ENCODE measurements at places on chromosomes 4 and X.

DNA sequence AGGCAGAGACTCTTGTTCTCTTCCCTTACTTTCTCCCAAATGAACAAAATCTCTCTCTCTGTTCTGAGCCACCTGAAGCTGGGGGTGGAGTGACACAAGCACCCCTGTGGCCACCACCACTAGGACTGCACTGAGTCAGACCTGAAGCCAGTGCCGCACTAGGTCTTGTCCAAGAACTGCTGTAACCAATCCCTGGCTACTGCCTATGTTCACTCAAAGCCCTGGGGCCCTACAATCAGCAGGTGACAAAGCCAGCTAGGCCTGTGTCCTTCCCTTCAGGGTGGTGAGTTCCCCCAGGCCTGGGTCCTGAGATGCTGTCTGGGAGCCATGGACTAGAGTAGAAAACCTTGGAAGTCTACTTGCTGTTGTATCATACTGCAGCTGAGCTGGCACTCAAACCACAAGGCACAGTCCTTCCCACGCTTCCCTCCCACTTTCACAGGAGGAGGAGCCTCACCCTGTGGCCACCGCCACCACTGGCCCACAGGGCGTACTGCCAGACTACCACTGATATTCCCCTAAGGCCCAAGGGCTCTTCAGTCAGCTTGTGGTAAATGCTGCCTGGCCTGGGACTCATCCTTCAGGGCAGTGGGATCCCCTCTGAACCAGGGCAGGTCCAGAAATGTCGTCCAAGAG is 119.1 kb downstream of the RTL9 start:
- H3K27ac ChIP-seq = no peak overlapping the region
- H3K36me3 ChIP-seq = no peaks in the 10 kb centered on the region
- no peak for DNase-seq
- no peak overlapping the region for H3K4me3 ChIP-seq
- no peaks in the 10 kb centered on the region for H3K27me3 ChIP-seq

DNA sequence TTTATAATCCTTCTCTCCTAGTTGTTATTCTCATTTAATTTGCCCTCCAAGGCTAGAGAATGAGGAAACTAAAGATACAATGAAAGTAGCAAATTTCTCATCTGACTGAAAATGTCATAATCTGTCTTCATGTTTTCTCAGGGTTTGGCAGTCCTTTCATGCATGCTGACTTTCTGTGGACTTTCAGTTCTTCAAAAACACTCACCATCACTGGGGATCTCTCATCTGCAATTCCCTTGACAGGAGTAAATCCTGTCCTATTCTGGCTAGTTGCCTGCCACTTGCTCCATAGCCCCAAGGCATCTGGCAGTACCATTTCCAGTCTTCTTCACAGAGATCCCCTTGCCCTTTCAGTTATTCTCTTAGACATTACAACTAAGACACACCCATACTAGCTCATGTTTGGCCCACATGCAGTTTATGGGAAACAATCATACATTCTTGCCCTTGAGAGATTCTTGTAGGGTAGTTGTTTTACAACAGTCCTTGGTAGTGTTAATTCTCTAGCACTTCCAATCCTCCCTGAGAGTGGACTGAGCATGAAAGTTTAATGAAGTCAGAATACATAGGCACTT is 449.7 kb upstream of the KLHL4 start:
- no peaks in the 10 kb centered on the region for H3K27me3 ChIP-seq
- no peaks in the 10 kb centered on the region for H3K4me1 ChIP-seq
- H3K36me3 ChIP-seq = no peaks in the 10 kb centered on the region
- no peak for DNase-seq

DNA sequence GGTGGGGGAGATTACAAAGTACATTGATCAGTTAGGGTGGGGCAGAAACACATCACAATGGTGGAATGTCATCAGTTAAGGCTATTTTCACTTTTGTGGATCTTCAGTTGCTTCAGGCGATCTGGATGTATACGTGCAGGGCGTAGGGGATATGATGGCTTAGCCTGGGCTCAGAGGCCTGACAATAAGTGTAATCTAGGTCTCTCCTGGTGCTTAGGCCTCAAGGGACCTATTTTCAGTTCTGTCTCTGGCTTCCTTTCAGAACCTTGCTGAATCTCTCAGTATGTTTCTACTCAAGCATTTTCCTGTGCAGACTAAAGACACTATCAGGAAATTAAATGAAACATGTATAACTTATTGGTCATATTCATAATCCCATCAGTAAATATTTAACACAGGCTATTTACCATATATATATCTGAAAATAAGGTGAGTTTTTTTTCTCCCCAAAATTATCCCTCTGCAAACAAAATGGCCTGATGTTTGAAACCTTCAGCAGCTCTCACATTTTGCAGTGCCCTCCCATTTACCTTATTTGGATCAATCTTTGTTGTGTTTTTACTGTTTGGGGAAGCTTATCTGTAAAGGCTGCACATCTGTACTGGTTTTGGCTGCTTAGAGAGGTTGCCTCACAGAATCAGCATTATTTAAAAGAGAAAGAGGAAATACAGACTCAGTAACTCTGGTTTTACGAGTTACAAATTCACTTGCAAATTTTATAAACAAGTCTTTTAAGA is 2.3 kb upstream of the ZCCHC4 start:
- H3K4me3 ChIP-seq = no peak overlapping the region
- no peaks in the 10 kb centered on the region for H3K27me3 ChIP-seq
- H3K27ac ChIP-seq = no peak overlapping the region
- H3K4me1 ChIP-seq = no peaks in the 10 kb centered on the region
- DNase-seq = no peak

DNA sequence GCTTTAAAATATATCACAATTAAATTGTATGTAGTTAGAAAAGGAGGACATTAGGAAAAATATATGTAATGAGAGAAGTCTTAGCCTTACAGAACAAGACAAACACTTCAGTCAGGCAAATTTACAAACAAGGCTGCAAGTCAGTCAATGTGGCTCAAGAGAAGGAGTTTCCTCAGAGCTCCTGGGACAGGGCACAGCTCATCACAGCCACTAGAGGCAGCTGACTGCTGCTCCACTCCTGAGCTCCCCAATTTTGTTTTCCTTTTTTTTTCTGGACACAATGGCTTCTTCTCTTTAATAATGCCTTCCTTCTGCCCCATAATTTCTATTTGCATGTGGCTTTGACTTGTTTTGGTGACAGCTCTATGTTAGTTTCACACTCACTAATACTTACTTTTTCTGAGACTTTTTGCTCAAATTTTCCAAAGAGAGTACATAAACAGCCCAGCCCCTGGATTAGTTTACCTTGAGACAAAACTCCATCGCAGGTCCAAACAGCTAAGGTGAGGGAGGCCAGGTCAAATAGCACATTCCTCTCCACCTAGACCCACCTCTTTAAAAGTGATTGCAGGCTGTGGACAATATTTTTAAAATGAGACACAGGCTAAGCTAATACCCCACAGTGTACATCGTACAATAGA is 850.4 kb upstream of the FRG1 start:
- H3K27me3 ChIP-seq = no peaks in the 10 kb centered on the region
- no peaks in the 10 kb centered on the region for H3K36me3 ChIP-seq
- no peak for DNase-seq
- no peak overlapping the region for H3K4me3 ChIP-seq
- no peak overlapping the region for H3K27ac ChIP-seq

DNA sequence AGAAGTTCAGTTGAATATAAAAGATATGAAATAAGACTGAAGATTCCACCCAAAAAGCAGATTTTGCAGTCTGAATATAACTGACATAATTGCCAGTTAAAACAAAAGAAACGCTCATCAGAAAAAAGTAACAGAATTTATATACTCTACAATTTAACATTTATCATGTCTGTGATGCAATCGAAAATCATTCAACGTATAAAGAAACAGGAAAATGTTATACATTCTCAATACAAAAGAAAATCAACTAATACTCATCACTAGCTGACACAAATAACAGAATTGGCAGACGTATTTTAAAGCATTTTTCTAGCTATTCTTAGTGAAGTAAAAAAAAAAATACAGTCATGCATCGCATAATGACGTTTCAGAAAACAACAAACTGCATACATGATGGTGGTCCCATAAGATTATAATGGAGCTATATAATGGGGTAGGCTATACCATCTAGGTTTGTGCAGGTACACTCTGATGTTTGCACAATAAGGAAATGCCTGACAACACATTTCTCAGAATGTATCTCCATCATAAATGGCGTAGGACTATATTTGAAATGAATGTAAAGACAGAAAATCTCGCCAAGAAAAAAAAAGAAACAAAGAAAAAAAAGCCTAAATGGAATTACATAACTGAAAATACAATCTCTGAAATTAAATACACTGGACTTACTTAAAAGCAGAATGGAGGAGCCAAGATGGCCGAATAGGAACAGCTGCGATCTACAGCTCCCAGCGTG is 34.3 kb downstream of the OR13H1 start:
- H3K4me1 ChIP-seq = no peaks in the 10 kb centered on the region
- no peak overlapping the region for H3K27ac ChIP-seq
- H3K36me3 ChIP-seq = no peaks in the 10 kb centered on the region
- H3K4me3 ChIP-seq = no peak overlapping the region
- no peak for DNase-seq

DNA sequence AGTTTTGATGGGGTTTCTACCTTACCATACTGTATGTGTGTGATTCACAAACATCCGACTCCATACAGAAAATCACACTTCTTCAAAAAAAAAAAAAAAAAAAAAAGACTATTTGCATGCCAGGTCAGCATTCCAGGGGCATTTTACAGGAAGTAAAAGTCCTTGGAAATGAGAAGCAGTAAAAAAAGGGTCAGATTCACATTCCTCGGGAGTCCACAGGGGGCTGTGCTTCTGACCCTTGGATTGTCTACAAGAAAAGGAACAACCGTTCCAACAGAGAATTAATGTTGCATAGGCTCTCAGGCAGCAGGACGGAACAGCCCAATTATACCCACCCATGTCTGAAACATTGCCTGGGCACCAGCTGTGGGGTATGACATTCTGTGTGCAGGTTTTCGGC is 290.3 kb downstream of the LDB2 start:
- no peaks in the 10 kb centered on the region for H3K4me1 ChIP-seq
- no peaks in the 10 kb centered on the region for H3K27me3 ChIP-seq
- no peak overlapping the region for H3K27ac ChIP-seq
- no peak overlapping the region for H3K4me3 ChIP-seq
- no peak for DNase-seq

DNA sequence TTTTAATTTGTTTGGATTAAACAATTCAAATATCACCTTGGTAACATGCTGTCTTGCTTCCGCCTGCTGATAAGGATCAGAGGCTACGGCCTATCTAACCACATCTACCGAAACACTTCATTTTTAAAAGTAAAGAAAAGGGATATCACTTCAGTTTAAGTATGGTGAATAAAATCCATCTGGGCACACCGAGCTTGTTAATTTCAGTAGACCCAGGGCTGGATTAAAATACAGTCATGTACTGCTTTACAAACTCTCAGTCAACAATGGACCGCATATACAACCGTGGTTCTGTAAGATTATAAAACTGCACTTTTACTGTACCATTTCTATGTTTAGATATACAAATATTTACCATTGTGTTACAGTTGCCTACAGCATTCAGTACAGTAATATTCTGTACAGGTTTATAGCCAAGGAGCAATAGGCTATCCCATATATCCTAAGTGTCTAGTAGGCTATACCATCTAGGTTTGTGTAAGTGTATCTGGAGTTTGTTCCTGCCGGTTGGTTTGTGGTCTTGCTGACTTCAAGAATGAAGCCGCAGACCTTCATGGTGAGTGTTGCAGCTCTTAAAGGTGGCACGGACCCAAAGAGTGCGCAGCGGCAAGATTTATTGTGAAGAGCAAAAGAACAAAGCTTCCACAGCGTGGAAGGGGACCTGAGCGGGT is 40.0 kb downstream of the SEPTIN11 start:
- peaks cover 6% of the 10 kb centered on the region for H3K4me1 ChIP-seq
- H3K27ac ChIP-seq = no peak overlapping the region

GRCh38 chr4:79163981-79164490 is 161.8 kb downstream of the NAA11 start:
- DNase-seq = no peak
- no peaks in the 10 kb centered on the region for H3K27me3 ChIP-seq
- no peaks in the 10 kb centered on the region for H3K4me1 ChIP-seq
- no peaks in the 10 kb centered on the region for H3K36me3 ChIP-seq
- H3K4me3 ChIP-seq = no peak overlapping the region

GRCh38 chr4:44118971-44119680 is 329.5 kb downstream of the KCTD8 start:
- no peak overlapping the region for H3K4me3 ChIP-seq
- H3K27me3 ChIP-seq = no peaks in the 10 kb centered on the region
- DNase-seq = no peak
- no peak overlapping the region for H3K27ac ChIP-seq
- H3K36me3 ChIP-seq = no peaks in the 10 kb centered on the region
- H3K4me1 ChIP-seq = no peaks in the 10 kb centered on the region

GRCh38 chr4:114754616-114755015 is 156.0 kb downstream of the UGT8 start:
- no peaks in the 10 kb centered on the region for H3K36me3 ChIP-seq
- no peak for DNase-seq
- no peaks in the 10 kb centered on the region for H3K4me1 ChIP-seq
- H3K4me3 ChIP-seq = no peak overlapping the region
- no peaks in the 10 kb centered on the region for H3K27me3 ChIP-seq

- no peaks in the 10 kb centered on the region for H3K36me3 ChIP-seq
- H3K27me3 ChIP-seq = no peaks in the 10 kb centered on the region
- no peaks in the 10 kb centered on the region for H3K4me1 ChIP-seq
- H3K27ac ChIP-seq = no peak overlapping the region
- H3K4me3 ChIP-seq = no peak overlapping the region
These were observed 1.4 kb downstream of the HGFAC start for GRCh38 chr4:3442959-3443749.

GRCh38 chrX:43706786-43707370 is 50.8 kb downstream of the MAOA start:
- no peak for DNase-seq
- no peak overlapping the region for H3K27ac ChIP-seq
- no peaks in the 10 kb centered on the region for H3K36me3 ChIP-seq
- H3K4me3 ChIP-seq = no peak overlapping the region
- no peaks in the 10 kb centered on the region for H3K27me3 ChIP-seq
- H3K4me1 ChIP-seq = no peaks in the 10 kb centered on the region

DNA sequence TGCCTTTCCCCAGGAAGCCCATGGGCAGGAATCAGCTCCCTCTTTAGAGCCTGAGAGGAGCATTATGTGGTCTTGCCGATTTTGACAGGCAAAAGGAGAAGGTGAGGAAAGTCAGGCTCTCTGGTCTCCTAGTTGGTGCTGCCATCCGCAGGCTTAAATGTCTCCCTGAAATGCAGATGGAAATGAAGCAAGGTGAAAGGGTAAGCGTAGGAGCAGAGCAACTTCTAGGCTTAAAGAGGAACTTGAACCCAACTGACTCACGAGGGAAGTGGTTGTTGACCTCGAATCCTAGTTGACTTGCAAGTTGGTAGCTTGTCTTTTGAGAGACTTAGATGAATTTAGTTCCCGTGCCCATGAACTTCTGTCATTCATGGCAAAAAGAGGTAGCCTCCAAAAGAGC is 205.9 kb downstream of the PTTG2 start:
- no peak overlapping the region for H3K4me3 ChIP-seq
- H3K27ac ChIP-seq = no peak overlapping the region
- H3K4me1 ChIP-seq = no peaks in the 10 kb centered on the region
- DNase-seq = no peak
- no peaks in the 10 kb centered on the region for H3K36me3 ChIP-seq
